ENCODE measurements at places on chromosomes 7 and 10.

DNA sequence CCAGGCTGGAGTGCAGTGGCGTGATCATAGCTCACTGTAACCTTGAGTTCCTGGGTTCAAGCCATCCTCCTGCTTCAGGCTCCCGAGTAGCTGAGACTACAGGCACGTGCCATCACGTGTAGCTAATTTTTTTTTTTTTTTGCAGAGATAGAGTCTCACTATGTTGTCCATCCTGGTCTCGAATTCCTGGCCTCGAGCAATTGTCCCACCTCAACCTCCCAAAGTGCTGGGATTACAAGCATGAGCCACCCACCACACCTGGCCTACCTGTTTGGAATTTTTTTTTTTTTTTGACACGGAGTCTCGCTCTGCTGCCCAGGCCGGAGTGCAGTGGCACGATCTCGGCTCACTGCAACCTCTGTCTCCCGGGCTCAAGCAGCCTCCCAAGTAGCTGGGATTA lies 117.1 kb upstream of the PARD3 start:
- DNase-seq = no peak

- no peak for DNase-seq
These were observed 254.5 kb upstream of the BMPER start for GRCh38 chr7:33650828-33651227.

DNA sequence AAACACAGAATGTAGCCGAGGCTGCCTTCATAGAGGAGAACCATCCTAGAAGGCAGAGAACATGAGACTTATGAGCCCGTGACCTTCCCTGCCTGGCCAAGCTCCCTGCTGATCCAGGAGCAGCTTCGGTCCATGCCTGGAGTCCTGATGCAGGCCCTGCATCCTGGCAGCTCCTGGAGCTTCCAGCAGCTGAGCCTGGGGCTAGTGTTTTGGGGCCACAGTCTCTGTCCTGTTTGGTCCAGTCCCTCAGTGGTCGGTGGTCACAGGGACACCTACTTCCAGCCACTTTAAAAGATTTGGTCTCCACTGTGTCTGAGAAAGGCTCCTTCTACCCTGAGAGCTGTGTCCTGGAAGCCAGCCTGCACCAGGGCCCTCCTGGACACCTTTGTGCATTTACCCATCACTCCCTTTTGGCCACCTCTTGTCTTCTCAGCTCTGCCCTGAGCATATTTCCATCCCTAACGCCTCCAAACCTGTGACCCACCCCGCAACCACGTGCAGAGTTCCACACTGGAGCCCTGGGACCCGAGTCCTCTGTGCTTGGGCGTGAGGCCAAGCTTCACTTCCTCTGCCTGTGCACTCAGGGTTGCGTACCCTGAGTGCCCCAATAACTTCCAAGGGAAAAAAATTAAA lies 315.2 kb upstream of the ZNF32 start:
- no peak for DNase-seq

- DNase-seq = no peak
These were observed 102.1 kb downstream of the CXCL12 start for GRCh38 chr10:44282626-44283300.

GRCh38 chr10:71270301-71271220 lies 48.5 kb upstream of the SLC29A3 start:
- DNase-seq = no peak

DNA sequence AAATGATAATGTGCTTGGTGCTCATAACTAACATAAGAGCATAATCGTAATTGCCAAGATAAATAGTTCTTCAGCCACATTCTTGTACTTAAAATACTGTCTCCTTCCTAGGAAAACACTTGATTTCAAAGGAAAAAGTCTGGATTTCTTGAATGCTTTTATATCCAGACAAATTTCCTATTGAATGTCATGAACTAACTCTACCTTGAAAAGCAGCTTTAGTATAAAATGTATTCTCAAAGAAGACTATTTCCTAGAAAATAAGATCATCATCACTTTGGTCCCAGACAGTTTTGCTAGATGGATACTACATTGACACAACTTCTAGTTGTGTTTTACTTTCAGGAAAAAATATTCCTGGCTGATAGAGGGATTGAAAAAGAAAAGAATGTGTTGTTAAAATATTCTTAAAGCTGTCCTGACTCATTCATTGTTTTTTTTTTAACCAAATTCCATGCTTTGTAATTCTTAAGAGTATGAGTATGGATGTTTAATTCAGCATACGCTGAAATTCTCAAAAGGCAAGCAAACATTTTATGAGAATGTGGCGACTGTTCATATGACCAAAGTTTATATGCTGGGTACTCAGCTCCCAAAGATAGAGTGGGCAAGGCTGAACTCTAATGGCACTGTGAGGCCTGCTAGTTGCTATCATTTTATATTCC lies 106.1 kb downstream of the PPP1R3A start:
- no peak for DNase-seq

DNA sequence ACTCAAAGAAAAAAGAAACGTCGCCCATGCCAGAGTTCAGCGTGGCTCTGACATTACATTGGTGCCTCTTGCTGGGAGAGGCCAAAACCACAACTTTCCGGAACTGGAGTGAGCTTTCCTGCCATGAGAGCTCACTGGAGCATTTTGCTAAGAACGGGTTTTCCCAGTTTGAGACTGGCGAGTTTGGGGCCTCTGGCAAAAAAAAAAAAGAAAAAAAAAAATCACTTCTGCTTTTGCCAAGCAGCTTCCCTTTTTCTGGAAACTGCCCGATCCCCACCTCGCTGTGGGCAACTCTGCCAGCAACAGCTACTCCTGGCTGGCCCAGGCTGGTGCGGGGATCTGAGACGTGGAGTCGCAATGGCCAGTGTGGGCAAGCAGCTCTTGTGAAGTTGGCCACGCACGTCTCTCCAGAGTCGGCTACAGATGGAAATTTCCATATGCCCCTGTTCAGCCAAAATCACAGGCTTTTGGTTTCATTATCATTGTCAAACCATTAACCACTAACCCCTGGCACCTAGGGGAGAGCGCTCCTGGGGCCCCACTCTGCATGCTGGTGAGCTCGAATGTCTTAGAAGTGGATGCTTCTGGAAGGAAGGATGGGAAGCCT lies 25.7 kb downstream of the PRKAG2 start:
- DNase-seq = no peak

DNA sequence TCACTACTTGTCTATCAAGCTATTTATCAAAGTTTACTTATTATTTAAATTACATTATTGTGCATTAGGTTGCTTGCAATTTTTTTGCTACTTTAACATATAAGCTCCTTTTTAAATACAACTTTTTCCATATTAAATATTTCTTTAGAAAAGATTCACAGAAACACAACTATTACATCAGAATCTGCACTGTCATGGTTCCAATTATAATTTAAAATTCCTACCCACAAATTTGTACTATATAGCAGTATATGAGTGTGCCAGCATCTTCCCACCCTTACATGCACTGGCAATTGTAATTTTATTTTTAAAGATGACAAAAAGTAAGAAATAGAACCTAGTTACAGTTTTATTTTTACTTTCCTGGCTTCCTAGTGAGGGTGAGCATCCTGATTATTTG lies 15.8 kb downstream of the MINDY3 start:
- no peak for DNase-seq

DNA sequence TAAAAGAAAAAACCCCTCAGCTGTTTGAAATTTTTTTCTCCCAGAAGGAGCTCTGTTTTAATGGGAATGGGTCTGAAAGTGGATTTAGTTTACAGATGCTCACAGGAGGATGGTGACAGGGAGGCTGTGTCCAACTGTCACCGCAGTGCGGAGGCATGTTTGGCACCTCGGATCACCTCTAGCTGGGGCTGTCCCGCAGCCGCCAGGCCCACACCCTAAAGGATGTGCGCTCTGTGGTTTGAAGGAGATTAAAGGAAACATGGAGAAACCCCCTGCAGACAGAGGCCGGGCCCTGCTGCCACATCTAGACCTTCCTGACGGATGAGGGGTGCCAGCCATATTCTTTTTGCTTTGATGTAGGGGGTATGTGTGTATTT lies 160.6 kb downstream of the DNAJB6 start:
- no peak for DNase-seq

Measured in activated naive CD4-positive, alpha-beta T cell treated with anti-CD3 and anti-CD28 coated beads, Interleukin-2, amount 50 U/mL, for 16 hours (primary cell).